ENCODE measurements at places on chromosomes 2 and 18.

DNA sequence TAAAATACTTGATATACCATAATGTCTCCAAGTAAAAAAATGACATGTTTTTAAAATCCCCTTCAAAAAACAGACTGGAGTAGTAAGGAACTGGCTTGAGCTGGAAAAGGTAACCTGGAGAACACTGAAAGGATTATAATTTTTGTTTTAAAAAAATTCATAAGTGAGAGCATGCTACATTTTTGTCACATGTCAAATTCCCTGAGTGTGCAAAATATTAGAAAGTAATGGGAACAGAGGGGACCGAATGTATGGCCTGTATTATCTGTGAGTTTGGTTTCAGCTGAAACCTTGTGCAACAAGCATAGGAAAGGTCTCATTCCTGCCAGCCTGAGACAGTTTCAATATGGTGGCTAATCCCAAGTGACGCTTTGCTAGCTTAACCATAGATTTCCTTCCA, 202.5 kb downstream of the SLC39A10 start:
- H3K4me3 ChIP-seq: no peak overlapping the region
- H3K36me3 ChIP-seq: no peaks in the 10 kb centered on the region
- H3K4me1 ChIP-seq: no peaks in the 10 kb centered on the region

GRCh38 chr2:227177592-227178336, 13.3 kb downstream of the COL4A3 start:
- no peaks in the 10 kb centered on the region for H3K36me3 ChIP-seq
- H3K4me3 ChIP-seq: no peak overlapping the region
- DNase-seq: no peak

- H3K27me3 ChIP-seq: no peaks in the 10 kb centered on the region
- no peak overlapping the region for H3K4me3 ChIP-seq
- no peak overlapping the region for H3K27ac ChIP-seq
- H3K4me1 ChIP-seq: peaks cover 7% of the 10 kb centered on the region
- peaks cover 3% of the 10 kb centered on the region for H3K36me3 ChIP-seq
Measured at GRCh38 chr2:222865301-222865700, 4.5 kb downstream of the ACSL3 start.

DNA sequence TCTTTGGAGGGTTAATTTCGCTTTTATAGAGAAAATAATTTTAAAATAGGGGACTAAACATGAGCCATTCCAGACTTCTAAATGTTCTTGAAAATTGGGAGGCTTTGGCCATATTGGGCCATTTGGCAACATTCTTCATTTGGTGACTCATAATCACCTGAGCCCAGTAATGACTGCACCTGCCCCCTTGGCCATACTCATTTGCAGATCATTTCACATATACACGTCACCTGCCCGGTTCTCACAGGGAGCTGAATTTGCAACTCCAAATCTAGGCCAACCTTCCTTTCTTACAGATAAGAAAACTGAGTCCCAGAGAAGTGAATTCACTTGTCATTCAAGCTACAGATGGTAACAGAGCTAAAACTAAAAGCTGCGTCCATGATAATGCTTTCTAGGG, 289.7 kb downstream of the EPHA4 start:
- no peaks in the 10 kb centered on the region for H3K4me1 ChIP-seq
- no peak for DNase-seq
- H3K27ac ChIP-seq: no peak overlapping the region
- no peak overlapping the region for H3K4me3 ChIP-seq
- no peaks in the 10 kb centered on the region for H3K36me3 ChIP-seq

DNA sequence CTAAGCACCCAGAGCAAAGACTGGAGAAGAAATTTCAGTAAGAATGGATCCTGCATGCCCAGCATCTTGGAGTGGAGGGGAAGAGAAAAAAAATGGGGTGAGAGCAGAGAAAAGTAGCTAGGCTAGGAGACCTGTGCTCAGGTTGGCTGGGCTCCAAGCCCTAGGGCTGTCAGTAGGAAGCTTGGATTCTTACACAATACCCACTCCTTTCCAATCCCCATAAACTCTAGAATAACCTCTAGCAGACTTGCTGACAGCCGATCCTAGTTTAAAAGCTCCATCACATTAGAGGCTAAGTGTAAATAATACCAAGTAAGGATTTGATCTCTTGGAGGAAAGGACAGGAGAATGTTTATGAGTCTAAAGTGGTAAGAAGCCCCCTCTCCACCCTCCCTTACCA, 46.2 kb upstream of the NABP1 start:
- no peaks in the 10 kb centered on the region for H3K27me3 ChIP-seq
- peaks cover 46% of the 10 kb centered on the region for H3K4me1 ChIP-seq
- no peak overlapping the region for H3K4me3 ChIP-seq
- no peak overlapping the region for H3K27ac ChIP-seq

DNA sequence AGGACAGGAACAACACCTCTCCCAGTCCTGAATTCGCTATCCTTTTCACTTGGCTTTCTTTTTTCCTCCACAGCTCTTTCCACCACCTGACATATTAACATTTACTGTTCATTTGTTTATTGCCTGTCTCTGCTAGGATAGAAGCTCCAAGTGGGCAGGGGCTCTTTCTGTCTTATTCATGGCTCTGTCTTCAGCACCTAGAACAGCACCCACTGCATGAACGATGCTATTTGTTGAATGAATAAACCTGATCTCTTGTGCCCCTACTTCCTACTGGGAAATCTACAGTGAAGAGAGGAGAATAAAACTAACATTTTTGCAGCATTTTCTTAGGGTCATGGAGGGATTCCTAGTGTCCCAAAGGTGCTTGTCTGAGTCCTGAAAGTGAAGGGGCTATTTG, 24.4 kb upstream of the GAREM2 start:
- H3K27ac ChIP-seq: no peak overlapping the region
- H3K4me1 ChIP-seq: no peaks in the 10 kb centered on the region
- H3K27me3 ChIP-seq: peaks cover 14% of the 10 kb centered on the region
- no peak overlapping the region for H3K4me3 ChIP-seq

DNA sequence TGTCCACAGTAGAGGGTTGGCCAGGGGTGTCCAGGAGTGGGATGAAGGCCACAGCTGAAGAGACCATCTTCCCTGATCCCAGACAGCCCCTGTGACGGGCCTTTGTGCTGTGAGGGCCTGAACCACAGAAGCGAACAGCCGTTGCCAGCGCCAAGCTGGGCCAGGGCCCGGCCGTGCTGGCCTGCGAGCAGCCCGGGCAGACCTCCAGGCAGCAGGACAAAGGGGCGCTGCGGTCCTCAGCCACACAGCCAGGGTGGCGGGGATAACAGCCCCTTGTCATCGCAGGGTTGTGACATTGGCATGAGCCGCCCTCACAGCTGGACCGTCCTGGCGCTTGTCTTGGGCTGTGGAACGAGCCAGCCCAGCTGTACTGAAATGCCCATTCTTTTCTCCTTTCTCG, 161.1 kb downstream of the FAM210A start:
- no peak for DNase-seq
- peak overlapping the region; percentile 15 for H3K27ac ChIP-seq
- no peak overlapping the region for H3K4me3 ChIP-seq
- H3K36me3 ChIP-seq: no peaks in the 10 kb centered on the region
- no peaks in the 10 kb centered on the region for H3K27me3 ChIP-seq
- peaks cover 97% of the 10 kb centered on the region for H3K4me1 ChIP-seq

GRCh38 chr2:201127570-201127969, 11.6 kb downstream of the CFLAR start:
- no peaks in the 10 kb centered on the region for H3K27me3 ChIP-seq
- DNase-seq: peak; percentile 63
- H3K4me3 ChIP-seq: peak overlapping the region; percentile 100
- peak overlapping the region; percentile 98 for H3K27ac ChIP-seq
- peaks cover 34% of the 10 kb centered on the region for H3K36me3 ChIP-seq
- peaks cover 84% of the 10 kb centered on the region for H3K4me1 ChIP-seq

GRCh38 chr18:36299015-36299414, 1.5 kb downstream of the FHOD3 start:
- H3K36me3 ChIP-seq: no peaks in the 10 kb centered on the region
- DNase-seq: no peak
- H3K27ac ChIP-seq: no peak overlapping the region

- no peak overlapping the region for H3K4me3 ChIP-seq
- no peaks in the 10 kb centered on the region for H3K36me3 ChIP-seq
- H3K27ac ChIP-seq: no peak overlapping the region
- no peak for DNase-seq
- H3K27me3 ChIP-seq: no peaks in the 10 kb centered on the region
- no peaks in the 10 kb centered on the region for H3K4me1 ChIP-seq
Measured at GRCh38 chr18:29596959-29597358, 1420.0 kb upstream of the CDH2 start.

- H3K36me3 ChIP-seq: no peaks in the 10 kb centered on the region
- H3K4me3 ChIP-seq: peak overlapping the region; percentile 84
- H3K4me1 ChIP-seq: peaks cover 14% of the 10 kb centered on the region
- peak overlapping the region; percentile 98 for H3K27ac ChIP-seq
- no peaks in the 10 kb centered on the region for H3K27me3 ChIP-seq
- DNase-seq: peak; percentile 36
Measured at GRCh38 chr2:96806468-96807126, 9.5 kb upstream of the CNNM3 start.

DNA sequence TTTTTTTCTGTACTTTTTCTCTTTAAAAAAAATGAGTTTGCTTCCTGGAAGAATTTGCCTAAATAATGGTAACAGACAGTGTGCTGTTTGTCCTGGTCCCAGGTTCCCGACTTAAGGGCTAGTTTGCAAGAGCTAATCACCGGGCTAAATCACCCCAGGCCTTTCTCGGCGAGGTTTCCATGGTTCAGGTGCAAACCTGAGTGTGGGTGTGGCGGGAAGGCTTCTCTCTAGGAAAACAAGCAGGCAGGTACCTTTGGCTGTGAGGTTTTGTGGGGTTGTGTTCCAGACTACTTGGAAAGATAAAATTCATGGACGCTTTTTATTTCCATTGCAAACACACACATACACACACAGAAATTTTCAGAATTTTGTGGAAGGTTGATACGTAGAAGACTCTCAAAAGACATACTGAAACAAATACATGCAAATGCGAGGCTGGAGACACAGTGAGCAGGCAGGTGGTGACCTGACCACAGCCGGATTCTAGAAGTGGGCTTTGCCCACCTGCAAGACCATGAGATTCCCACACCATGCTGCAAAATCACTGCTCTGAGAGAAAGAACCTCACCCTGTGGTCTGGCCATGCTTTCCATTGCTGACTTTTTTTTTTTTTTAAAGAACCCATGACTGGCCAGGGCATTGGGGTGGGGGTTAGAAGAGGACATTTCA, 815 bp downstream of the CNDP1 start:
- H3K36me3 ChIP-seq: no peaks in the 10 kb centered on the region
- DNase-seq: no peak

- no peak overlapping the region for H3K27ac ChIP-seq
- peaks cover 10% of the 10 kb centered on the region for H3K36me3 ChIP-seq
- peaks cover 73% of the 10 kb centered on the region for H3K4me1 ChIP-seq
- DNase-seq: no peak
- no peak overlapping the region for H3K4me3 ChIP-seq
- H3K27me3 ChIP-seq: no peaks in the 10 kb centered on the region
Measured at GRCh38 chr2:120226316-120226715, 3.1 kb upstream of the TMEM185B start.

- no peak for DNase-seq
- H3K4me3 ChIP-seq: no peak overlapping the region
- H3K36me3 ChIP-seq: no peaks in the 10 kb centered on the region
- H3K4me1 ChIP-seq: no peaks in the 10 kb centered on the region
- H3K27me3 ChIP-seq: peaks cover 13% of the 10 kb centered on the region
Measured at GRCh38 chr2:20479835-20480234, 33.0 kb downstream of the RHOB start.

DNA sequence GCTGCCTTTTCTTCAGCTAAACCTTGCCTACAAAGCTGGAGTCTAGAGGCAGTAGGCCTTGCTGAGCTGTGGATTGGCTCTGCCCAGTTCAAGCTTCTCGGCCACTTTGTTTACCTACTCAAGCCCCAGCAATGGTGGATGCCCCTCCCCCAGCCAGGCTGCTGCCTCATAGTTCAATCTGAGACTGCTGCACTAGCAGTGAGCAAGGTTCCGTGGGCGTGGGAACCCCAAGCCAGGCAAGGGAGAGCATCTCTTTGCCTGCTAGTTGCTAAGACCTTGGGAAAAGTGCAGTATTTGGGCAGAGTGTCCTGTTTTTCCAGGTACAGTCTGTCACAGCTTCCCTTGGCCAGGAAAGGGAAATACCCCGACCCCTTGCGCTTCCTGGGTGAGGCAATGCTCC, 68.9 kb downstream of the VAPA start:
- no peak overlapping the region for H3K27ac ChIP-seq
- no peaks in the 10 kb centered on the region for H3K27me3 ChIP-seq
- DNase-seq: no peak
- H3K4me3 ChIP-seq: no peak overlapping the region

GRCh38 chr2:230202430-230203109, 17.2 kb downstream of the SP110 start:
- DNase-seq: peak; percentile 51
- H3K4me3 ChIP-seq: peak overlapping the region; percentile 44
- peak overlapping the region; percentile 89 for H3K27ac ChIP-seq
- peaks cover 34% of the 10 kb centered on the region for H3K4me1 ChIP-seq

DNA sequence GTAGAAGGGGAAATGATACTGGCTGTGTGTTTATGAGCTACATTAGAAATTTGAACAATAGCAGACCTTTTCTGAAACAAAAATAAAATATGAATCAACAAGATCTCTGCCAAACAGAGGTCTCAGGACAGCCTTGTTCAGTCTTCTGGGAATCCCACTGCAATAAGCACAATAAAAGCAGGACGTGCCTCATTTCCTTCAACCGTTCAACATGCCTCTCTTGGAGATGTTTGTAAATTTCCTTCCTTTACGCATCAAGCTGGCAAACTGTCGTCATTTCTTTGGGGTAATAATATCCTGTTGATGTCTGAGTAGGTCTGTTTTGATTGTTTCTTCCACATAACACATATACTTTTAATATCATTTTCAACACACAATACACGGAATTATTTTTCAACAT, 77.2 kb downstream of the TCF4 start:
- H3K36me3 ChIP-seq: no peaks in the 10 kb centered on the region
- H3K4me3 ChIP-seq: no peak overlapping the region
- DNase-seq: no peak
- no peak overlapping the region for H3K27ac ChIP-seq
- H3K4me1 ChIP-seq: peaks cover 11% of the 10 kb centered on the region

- H3K4me3 ChIP-seq: no peak overlapping the region
- H3K4me1 ChIP-seq: no peaks in the 10 kb centered on the region
- H3K36me3 ChIP-seq: no peaks in the 10 kb centered on the region
- H3K27me3 ChIP-seq: peaks cover 42% of the 10 kb centered on the region
Measured at GRCh38 chr2:238841542-238842164, 6.2 kb upstream of the TWIST2 start.

DNA sequence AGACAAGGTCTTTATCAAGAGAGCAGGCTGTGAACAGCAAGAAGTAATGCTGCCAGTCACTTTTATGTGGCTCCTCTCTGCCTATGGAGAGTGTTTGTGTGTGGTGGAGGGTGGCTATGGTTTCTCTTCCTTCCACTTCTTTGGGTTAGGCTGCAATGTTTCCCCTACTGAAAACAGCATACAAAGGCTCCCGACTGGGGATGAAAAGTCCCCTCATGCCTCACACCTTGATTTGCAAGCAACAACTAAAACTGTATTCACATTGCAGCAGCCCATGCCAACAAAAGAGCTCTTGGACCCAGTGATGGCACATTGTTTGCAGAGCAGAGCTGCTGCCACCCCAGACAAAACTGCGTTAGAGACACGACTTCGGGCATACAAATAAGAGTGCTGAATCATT, 301.6 kb downstream of the SLC8A1 start:
- H3K4me1 ChIP-seq: no peaks in the 10 kb centered on the region
- H3K27me3 ChIP-seq: peaks cover 11% of the 10 kb centered on the region
- peaks cover 2% of the 10 kb centered on the region for H3K36me3 ChIP-seq
- no peak overlapping the region for H3K27ac ChIP-seq
- DNase-seq: no peak
